ENCODE measurements at places on chromosomes 6 and 20. TPM values are rescaled to one million over a fixed set of nuclear protein-coding genes. Genes with fewer than 3 reads are reported as not detected.

DNA sequence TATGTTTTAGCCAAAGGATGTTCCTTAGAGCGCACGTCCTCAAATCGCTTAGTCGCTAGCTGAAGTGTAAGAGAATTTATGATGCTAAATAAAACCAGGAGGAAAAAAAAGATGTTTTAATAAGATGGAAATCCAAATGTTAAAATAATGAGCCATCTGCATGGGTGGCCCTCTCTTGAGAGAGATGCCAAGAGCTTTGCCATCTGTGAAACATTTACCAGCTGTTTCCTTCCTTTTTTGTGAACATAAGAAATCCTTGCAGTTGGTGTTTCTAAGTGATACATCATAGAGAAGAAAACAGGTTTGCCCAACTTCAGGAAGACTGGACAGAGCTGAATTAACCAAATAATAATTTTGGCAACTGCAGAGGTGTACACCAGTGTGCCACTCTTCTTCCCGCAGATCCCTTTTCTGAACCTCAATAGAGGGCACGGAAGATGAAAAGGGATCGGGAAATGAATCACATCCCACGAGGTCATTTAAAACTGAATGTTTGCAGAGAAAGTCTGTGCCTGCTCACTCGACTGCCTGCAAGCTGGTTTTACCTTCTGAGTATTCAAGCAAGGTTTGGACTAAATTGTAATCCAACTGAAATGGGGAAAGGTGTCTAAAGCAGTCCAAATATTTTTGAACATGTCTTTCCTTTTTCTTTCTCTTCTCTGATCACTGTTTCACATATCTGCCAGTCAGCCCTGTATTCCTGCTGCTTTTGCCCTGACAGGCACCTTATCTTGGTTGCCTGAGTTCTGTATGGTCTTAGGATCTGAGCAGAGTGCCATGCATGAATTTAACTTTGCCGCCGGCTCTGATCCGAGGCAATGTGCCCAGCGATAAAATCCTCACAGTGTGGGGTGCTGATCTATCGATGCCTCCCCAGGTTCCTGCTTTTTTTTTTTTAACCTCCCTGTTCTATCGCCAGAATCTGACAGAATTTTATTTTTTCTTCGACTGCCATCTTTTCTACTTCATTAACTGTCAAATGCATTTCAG lies 35.5 kb upstream of the TSHZ2 start:
- DNase-seq = no peak

- DNase-seq = no peak
Observed at GRCh38 chr6:150297327-150298029, 71.3 kb upstream of the IYD start.

DNA sequence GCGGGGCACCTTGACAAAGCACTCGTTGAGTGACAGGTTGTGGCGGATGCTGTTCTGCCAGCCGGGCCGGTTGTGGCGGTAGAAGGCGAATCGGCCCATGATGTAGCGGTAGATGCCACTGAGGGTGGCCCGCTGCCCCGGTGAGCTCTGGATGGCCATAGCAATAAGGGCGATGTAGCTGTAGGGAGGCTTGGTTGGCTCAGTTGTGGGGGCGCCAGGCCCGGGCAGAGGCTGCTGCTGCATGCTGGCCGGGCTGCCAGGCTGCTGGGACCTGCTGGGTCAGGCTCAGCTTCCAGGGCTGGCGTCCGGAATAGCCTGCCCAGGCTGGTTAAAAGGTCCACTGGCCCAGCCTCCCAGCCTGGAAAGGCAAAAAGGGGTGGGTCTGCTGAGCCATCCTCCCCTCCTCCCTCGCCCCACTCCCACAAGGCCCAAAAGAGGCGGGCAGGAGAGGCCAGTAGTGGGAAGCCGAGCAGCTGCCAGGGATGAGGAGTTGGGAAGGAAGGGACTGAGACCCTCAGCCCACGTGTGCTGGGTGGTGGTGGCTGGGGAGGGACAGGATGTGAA lies at the start of gene FOXS1:
Gene FOXS1, minus strand, starts transcription at position 305 of the 564 bp plus-strand sequence. Its CDS starts 62 bp downstream, at position 243.
- no peak for DNase-seq

DNA sequence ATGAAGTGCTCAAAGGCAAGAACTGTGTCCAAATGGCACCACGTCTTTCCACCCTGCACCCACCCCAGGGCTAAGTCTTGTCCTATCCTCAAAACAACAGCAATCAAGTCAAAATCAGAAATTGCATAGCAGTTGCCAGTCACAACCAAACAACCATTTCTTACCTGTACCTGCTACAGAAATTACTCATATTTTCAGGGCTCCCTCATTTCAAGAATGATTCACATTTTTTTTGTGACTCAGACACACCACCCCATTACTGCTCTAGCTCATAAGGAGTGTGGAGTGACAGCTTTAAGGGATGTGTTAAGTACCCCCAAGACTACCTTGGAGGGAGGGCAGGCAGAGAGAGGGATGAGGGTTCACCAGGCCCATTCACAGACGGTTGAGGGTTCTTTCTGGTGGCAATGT lies 111.7 kb downstream of the TRERF1 start:
- no peak for DNase-seq

DNA sequence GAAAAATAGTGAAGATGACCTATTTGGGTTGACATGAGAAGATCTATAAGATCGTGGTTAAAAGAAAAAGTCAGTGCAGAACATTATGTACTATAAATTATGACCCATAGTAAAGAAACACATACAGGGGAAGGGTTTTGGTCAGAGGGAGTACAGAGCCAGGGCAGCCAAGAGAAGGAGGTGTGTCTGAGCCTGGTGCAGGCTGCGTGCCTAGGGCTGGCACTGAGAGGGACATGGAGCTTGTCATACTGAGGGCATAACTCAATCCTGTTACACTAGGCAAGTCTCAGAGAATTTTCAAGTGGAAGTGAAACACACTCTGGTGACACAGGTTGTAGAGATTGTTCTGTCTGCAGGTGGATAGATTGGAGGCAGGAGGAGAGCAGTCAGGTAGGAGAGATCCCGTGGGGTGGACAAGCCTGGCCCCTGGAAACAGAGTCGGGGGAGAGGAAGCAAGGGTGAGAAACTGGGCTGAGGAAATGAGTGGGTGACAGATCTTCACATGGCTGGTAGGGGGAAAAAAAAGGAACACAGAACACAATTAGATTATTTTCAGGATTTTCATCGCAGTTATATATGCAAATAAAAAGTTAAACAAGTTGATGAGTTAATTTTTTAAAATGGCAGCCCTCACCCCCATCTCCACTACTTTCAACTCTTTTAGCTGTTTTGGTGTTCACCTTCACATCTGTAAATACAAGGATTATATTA lies 18.5 kb upstream of the RNF39 start:
- DNase-seq = no peak

GRCh38 chr6:113623129-113623528 lies 234.0 kb upstream of the MARCKS start:
- DNase-seq = no peak

DNA sequence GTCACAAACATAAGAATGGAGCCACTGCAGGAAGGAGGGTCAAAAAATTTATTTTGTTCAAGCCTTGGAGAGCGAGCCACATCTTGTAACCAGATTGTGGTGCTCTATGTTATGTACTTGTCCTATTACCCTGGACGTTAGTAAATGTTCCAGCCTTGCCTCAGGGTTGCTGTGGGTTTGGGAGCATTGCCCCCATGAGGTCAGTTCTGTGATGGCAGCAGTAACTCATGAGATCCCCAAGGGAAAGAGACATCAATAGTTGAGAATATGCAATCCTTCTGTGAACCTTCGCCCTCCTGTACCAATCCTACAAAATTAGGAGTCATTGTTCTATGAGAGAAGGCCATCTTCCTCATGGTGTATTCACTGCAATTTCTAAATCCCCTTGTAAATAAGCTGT lies 16.4 kb upstream of the CFAP206 start:
- DNase-seq = peak; percentile 37

GRCh38 chr6:147874322-147874721 lies 365.8 kb downstream of the SAMD5 start:
- no peak for DNase-seq

GRCh38 chr6:8085053-8085511 lies 17.3 kb downstream of the EEF1E1 start:
- peak; percentile 92 for DNase-seq

- DNase-seq = no peak
Observed at GRCh38 chr20:3461211-3461771, 9.5 kb upstream of the ATRN start.

DNA sequence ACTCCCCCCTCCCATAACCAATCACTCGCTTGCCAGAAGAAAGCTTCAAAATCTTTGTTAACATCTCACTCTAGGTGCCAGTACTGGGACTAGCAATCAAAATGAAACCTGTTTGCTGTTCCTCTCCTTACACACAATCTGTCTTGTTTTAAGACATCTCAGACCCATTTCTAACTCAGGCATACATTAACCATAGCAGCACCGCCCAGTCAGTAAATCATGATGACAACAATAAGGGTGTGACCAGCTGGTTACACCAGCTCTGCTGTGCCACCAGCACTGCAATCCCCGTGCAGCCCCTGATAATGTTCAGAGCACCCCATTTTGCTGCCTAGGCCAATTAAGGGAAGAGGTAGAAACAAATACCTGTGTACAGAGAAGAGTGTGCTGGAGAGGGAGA lies 185.2 kb upstream of the TAB2 start:
- no peak for DNase-seq

GRCh38 chr6:91273729-91274128 lies 686.9 kb upstream of the MAP3K7 start:
- peak; percentile 41 for DNase-seq

GRCh38 chr20:18263723-18264122 lies 24.6 kb upstream of the ZNF133 start:
- DNase-seq = no peak

The CAPN11 gene
- polyA plus RNA-seq = 1.1 TPM

The TRAPPC3L gene
- polyA plus RNA-seq = 0.31 TPM

The DZANK1 gene
- 3.8 TPM for polyA plus RNA-seq

The CSNK2A1 gene
- polyA plus RNA-seq = 22.7 TPM

The SOX18 gene
- 51.0 TPM for polyA plus RNA-seq

The MYLK4 gene
- polyA plus RNA-seq = 0.84 TPM

The FBXO30 gene
- polyA plus RNA-seq = 4.7 TPM

The MAS1 gene
- under 0.01 TPM for polyA plus RNA-seq

Data from adrenal gland (tissue), 19 donors.